GM20000 (cell line): ENCODE measurements at places on chromosomes 5 and 9.

DNA sequence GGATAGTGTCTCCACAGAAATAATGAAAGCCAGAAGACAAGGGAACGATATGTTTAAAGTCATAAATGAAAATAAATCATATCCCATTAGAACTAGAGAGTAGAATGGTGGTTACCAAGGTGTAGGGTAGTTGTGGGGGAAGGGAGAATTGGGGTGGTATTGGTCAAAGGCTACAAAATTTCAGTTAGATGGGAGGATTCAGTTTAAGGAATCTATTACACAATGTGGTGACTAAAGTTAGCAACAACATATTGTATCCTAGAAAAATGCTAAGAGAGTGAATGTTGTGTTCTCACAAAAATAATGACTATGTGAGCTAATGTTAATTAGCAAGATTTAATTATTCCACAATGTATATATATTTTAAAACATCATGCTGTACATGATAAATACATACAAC is 27.8 kb upstream of the LARP1 start:
- DNase-seq: no peak

- no peak for DNase-seq
Measured at GRCh38 chr9:17318821-17319320, 184.0 kb downstream of the CNTLN start.

- DNase-seq: no peak
Measured at GRCh38 chr9:120712539-120713031, 1.7 kb downstream of the MEGF9 start.

GRCh38 chr9:134350416-134350994 is 24.2 kb downstream of the RXRA start:
- DNase-seq: no peak

DNA sequence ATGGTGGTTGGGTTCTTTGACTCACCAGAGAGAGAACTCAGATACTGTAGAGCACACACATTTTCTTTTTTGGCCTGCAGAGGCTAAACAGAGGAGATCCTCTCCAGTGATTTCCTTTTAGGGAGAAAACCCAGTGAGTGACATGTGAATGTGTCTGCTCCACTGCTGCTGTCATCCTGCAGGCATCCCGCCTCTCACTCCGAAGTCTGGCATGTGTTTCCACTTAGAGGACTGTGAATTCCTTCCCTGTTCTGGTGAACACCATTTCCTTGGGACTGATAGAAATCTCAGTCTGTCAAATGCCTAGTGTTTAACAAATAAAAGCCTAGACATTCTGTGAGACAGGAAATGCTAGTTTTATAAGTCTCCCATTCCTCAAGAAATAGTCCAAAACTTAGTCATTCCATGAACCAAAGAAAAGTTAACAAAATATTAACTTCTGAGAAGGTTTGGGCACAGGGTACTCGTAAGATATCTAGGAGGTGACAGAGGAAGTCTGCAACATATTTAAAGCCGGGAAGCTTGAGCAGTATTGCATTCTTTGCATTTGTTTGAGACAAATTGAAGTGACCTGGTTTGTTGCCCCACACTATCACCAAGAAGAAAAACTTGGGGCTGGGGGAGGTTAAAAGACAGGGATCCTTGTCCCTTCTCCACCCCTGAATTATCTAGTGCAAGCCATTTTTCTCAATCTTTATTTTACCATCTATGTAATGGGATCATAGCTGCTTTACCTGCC is 74.9 kb upstream of the NIPAL4 start:
- DNase-seq: no peak

DNA sequence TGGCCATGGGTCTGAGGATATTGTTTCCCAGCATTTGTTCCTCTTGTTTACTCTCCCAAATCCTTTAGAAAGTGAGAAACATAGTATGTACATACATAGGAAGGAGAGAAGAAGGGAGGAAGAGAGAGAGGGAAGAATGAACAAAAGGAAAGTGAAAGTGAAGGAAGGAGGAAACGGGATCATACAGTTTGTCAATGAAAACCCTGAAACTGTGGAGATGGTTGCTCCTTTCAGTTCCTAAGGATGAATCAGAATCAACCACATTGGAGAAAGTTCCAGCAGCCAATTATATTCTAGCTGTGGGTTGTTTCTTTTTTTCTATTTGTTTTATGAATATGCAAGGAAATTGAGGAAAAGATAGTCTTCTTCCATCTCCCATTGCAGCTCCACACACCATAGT is 396.5 kb downstream of the MLLT3 start:
- DNase-seq: no peak

- peak; percentile 21 for DNase-seq
Measured at GRCh38 chr9:77977210-77977611, 54.4 kb downstream of the GNAQ start.

- no peak for DNase-seq
Measured at GRCh38 chr5:154779105-154779504, 23.9 kb downstream of the LARP1 start.

- DNase-seq: no peak
Measured at GRCh38 chr9:88817628-88818027, 173.6 kb upstream of the S1PR3 start.

DNA sequence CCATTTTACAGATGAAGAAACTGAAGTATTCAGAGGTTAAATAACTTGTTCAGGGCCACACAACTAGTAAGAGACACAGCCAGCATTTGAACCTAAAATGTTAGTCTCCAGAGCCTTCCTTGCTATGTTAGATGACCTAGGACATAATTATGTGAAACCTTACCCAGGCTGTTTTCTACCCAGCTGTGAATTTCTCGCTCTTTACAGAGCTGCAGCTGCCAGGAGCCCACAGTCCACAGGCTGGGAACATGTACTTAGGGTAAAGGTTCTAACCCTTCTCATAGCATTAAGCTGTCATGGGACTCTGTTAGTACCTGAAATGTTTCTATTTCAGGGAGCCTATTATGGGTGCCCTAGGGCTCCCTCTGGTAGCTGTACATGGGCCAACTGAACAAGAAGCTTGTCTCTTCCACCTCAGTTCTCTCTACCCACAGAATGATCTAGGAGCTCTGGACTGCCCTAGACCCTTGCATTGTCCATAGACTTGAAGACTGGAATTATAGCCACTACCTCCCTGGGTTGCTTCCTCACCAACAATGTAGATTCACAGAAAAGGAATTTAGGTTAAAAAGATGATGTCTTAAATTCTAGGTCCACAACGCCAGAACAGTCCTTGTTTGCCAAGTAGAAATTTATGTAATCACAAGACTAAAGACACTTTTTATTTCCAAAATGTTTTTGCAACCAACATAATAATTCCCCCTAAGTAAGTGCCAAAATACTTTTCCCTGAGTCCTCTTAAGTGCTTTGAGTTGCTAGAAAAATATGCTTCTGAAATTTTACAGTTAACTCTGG is 262.9 kb downstream of the PIK3R1 start:
- no peak for DNase-seq

- no peak for DNase-seq
Measured at GRCh38 chr5:122404018-122404417, 92.0 kb downstream of the SNCAIP start.

DNA sequence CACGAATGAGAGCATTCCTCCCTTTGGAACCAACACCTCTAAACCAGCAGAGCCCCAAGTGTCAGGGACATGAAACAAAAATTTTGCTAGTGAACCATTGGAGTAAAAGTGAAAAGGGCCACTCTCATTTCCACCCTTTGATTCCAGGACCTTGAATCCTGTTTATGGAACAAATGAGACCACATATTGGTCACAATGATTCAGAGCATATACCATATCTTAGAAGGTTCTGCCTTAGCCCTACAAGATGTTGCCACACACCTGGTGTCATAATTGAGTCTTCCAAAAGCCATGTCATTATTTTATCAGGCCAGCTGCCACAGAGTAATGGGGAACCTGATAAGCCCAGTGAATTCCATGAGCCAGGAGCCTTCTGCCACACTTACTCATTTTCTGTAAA is 66.3 kb upstream of the ZBTB43 start:
- DNase-seq: no peak

DNA sequence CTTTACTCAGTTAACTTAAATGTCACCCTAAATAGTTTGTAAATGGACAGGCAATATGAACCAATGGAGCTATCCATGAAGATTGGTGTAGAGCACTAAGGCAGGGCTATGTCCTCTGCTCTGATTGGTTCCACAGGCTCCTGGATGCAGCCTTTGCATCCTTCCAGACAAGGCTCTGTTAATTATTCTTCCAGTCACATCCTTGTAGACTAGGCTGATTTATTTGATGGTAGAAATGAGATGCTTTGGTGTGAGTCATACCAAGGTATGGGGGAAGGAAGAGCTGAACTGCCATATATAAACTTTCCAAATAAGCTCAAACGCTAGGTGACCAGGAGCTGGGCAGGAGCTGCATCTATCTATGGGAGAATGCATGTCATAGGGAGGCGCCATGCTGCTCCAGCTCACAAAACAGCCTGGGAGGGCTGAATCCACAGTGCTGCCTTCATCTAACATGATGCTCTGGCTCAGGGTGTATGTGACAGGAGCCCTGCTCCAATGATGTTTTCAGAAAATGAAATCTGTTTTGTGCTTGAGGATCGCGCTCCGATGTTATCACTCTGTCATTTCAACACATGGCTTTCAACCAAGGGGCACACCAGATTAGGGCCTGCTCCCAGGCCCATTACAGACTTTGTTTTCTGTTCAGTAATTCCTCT is 818.0 kb upstream of the ZNF608 start:
- DNase-seq: no peak

- DNase-seq: peak; percentile 60
Measured at GRCh38 chr9:98575379-98576346, 133.1 kb downstream of the GABBR2 start.

DNA sequence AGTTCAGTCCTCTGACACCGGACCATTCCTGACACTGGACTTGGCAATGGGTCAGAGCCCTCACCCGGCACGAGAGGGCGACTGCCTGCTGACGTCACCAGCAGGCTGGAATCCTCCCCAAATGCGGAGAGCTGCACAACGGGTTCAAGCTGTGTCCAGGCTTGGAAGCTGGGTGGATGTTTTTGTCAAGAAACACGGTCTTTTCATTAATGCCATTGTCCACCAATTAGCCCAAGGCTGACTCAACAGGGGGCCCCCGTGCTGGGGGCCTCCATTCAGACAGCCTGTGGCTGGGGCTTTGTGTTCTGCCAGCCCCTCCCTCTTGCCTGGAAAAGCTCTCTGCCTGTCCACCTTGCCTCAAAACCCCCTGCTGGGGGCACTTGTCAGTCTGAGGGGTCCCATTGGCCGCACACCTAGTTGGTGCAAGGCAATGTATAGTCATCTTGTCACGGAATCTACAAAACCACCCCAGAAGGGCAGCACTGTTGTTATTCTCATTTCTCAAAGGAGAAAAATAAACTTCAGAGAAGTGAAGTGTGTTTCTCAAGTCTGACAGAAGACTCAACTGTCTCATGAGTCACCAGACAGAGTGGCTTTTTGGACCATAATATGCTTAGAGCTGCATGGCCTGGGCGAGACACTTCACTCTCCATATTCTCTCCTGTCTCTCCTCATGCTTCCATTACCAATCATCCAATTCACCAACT is 24.6 kb downstream of the NDUFA8 start:
- no peak for DNase-seq

DNA sequence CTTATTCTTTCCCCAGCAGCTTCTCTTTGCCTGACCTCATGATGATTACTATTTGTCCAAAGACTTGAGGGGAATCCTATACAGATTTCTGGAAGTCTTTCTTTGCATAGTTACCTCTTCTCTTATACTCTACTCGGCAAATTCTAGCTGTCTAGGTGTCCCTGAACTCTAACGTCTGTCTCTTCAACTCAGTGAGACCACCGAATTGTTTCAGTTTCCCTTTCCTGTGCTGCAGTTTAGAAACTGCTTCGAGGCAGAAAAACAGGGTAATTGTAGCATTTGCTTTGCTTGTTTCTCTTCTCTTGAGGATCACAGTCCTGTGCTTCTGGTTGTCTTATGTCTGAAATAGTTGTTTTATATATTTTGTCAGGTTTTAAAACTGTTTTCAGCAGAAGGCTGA is 14.8 kb downstream of the LVRN start:
- peak; percentile 45 for DNase-seq

GRCh38 chr5:116358015-116358523 is 216.6 kb downstream of the SEMA6A start:
- DNase-seq: no peak

DNA sequence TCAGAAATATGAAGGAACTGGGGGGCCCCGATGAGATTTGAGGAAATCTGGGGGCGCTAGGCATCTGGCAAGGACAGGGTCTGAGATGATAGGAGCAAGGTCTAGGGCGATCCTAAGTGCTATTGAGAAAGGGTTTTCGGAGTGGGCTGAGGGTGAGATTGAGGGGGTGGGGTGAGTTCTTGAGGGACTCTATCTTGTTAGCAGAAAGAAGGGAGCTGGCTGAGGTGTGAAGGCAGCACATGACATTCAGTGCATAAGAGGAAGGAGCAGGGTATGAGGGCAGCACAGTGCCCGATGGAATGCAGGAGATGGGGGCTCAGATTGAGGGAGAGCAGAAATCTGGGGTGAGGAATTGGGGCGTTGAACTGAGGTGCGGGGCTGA is 640 bp downstream of the TRIM32 start:
- DNase-seq: no peak

- no peak for DNase-seq
Measured at GRCh38 chr5:93161661-93162654, 419.1 kb downstream of the NR2F1-AS1 start.

- no peak for DNase-seq
Measured at GRCh38 chr5:177313561-177314259, 2.0 kb upstream of the MXD3 start.

- peak; percentile 46 for DNase-seq
Measured at GRCh38 chr9:37421914-37422288, 595 bp upstream of the GRHPR start.

- no peak for DNase-seq
Measured at GRCh38 chr9:129750013-129750638, 2.7 kb downstream of the PTGES start.

DNA sequence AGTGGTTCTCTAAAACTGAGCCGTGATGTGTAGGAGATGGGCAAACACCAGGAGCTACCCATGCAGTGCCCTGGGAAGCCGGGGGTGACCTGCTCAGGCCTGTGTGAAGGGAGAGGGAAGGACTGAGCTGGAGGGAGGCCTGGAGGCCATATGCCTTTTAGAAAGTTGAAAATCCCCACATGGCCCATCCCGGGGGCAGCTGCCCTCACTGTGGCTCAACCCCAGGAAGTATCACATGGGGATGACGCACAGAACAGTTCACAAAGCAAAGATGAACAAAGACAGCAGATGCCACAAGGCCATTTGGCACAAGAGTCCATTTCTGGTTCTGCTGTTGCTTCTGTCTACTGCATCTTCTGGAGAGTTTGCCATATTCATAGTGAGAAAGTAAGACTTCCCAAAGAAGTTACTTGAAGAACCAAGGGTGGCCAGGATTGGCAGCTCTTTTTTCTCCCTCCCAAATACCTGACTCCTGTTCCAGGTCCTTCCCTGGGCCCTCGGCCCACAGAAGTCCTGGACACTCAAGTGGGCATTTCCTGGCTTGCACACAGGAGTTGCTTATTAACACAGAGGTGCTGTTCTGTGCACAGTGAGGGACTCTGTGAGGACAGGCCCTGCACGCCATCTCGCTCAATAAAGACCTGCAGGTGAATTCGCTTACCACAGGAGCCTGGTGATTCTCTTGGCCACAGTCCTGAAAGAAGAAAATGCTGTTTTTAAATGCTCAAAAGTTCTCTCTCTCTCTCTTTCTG is 25.1 kb downstream of the ACSL6 start:
- no peak for DNase-seq
